ENCODE measurements at places on chromosomes 7 and 10. TPM values are rescaled to one million over a fixed set of nuclear protein-coding genes. Genes with fewer than 3 reads are reported as not detected.

- no peak overlapping the region for H3K4me3 ChIP-seq
- H3K36me3 ChIP-seq: no peaks in the 10 kb centered on the region
- H3K4me1 ChIP-seq: no peaks in the 10 kb centered on the region
- H3K27ac ChIP-seq: no peak overlapping the region
Measured at GRCh38 chr10:43130770-43131171, 7.5 kb upstream of the CSGALNACT2 start.

DNA sequence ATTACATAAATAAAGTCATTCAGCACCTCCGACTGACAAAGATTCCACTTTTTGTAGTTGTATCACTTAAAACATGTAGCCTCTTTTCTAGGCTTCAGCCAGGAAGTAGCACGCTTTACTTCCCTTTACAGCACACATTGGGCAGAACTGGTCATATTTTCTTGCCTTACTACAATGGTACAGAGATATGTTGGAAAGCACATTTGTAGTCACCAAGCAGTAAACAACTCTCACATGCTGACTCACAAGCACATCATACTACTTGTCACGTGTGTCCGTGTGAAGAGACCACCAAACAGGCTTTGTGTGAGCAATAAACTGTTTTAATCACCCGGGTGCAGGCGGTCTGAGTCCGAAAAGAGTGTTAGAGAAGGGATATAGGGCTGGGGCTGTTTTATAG is 1071.8 kb downstream of the DNAJB9 start:
- no peak for DNase-seq
- no peaks in the 10 kb centered on the region for H3K27me3 ChIP-seq
- H3K4me1 ChIP-seq: no peaks in the 10 kb centered on the region
- no peak overlapping the region for H3K27ac ChIP-seq
- no peak overlapping the region for H3K4me3 ChIP-seq

- H3K27me3 ChIP-seq: no peaks in the 10 kb centered on the region
- no peak overlapping the region for H3K4me3 ChIP-seq
- no peaks in the 10 kb centered on the region for H3K36me3 ChIP-seq
- no peak for DNase-seq
- H3K4me1 ChIP-seq: no peaks in the 10 kb centered on the region
Measured at GRCh38 chr7:20696803-20697333, 81.4 kb downstream of the ABCB5 start.

DNA sequence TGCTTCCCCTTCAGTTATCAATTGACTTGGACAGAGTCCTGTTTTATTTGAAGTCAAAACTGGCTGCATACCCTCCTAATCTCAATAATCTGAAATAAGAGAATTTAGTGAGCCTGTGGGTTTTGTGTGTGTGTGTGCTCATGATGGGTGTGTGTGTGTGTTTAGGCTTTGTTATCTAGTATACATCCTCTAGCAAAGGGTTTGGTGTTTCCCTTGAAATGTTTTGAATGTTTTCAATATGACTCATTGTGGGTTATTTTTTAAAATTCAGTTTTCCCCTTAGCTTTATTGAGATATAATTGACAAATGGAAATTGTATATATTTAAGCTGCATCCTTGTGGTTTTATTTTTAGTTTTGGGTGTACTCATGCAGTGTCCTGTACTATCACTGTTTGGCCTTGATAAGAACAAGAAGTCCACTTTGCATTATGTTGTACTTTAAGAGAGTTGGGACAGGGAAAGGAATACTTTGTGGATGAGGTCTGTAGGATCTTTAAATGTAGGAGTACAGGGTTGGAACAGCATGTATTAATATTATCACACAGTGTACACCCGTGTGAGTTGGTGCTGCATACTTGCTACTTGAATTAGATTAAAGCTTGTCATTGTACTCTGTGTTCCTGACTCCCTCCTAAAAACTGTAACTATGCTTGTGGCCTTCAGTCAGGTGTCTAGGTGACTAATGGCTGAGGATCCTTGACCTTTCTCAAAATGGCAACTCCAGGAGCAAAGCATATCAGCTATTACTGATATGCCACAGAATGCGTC is 58.3 kb downstream of the VCL start:
- peak overlapping the region; percentile 48 for H3K27ac ChIP-seq
- DNase-seq: peak; percentile 65
- H3K36me3 ChIP-seq: no peaks in the 10 kb centered on the region
- H3K4me3 ChIP-seq: no peak overlapping the region
- no peaks in the 10 kb centered on the region for H3K27me3 ChIP-seq

Gene UCN3
- not detected for total RNA-seq

DNA sequence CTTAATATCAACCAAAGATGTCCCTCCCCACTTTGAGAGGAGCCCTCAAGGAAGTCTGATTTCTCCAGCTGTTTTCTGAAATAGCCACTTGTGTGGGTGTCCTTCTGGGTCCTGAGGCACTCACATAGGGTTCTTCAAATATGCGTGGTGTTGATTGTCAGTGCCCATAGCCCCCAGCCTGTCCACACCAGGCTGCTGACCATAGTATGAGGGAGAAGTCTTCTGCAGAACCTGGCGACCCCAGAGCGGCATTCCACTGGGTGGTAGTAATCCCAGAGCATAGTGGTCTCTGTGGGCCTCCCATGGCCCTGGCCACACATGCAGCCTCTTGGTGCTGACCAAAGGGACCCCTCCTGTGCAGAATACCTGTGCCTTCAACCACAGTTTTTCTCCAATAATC is 82.7 kb upstream of the MACROH2A2 start:
- H3K27ac ChIP-seq: no peak overlapping the region
- H3K4me1 ChIP-seq: peaks cover 6% of the 10 kb centered on the region
- H3K36me3 ChIP-seq: no peaks in the 10 kb centered on the region
- DNase-seq: no peak

- no peaks in the 10 kb centered on the region for H3K27me3 ChIP-seq
- H3K27ac ChIP-seq: no peak overlapping the region
- no peak for DNase-seq
- no peak overlapping the region for H3K4me3 ChIP-seq
Measured at GRCh38 chr7:18212758-18213157, 185.1 kb upstream of the PRPS1L1 start.

Gene UPK3B
- total RNA-seq: not detected

GRCh38 chr10:59971915-59972314 is 65.6 kb upstream of the CCDC6 start:
- H3K27me3 ChIP-seq: no peaks in the 10 kb centered on the region
- no peak overlapping the region for H3K27ac ChIP-seq
- H3K36me3 ChIP-seq: no peaks in the 10 kb centered on the region
- peak; percentile 93 for DNase-seq
- H3K4me3 ChIP-seq: no peak overlapping the region

Data from HepG2 (cell line).